ENCODE measurements at places on chromosomes 12 and 14.
A peak's percentile ranks its signal among the peaks of the same experiment; 100 is the strongest.

GRCh38 chr12:94498073-94498472 is 38.4 kb upstream of the CEP83 start:
- DNase-seq = no peak

GRCh38 chr14:92625213-92625612 is 111.6 kb downstream of the RIN3 start:
- no peak for DNase-seq

GRCh38 chr12:114993165-114993564 is 309.2 kb upstream of the TBX3 start:
- DNase-seq = no peak

DNA sequence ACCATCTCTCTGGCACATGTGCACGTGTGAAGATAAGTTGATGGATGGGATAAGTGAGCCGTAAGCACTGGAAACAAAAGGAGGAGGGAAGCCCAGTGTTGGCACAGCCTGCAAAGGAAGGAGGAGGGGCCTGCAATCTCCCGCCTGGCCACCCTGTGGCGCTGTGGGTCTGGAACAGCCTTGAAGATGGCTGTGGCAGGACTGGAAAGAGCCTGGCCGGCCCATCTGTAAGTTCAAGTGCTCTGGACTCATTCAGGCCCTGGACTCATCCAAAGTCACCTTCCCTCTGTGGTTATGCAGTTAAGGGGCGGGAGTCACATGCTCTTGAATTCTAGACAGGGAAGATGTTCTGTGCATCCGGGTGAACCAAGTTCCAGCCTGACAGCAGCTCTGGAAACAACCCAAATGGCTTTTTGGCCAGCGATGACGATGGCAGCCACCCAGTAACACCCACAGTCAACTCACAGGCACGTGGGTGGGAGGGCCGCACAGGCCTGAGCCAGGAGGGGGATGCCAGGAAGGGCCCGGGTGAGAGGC is 50.4 kb downstream of the CHGA start:
- no peak for DNase-seq

DNA sequence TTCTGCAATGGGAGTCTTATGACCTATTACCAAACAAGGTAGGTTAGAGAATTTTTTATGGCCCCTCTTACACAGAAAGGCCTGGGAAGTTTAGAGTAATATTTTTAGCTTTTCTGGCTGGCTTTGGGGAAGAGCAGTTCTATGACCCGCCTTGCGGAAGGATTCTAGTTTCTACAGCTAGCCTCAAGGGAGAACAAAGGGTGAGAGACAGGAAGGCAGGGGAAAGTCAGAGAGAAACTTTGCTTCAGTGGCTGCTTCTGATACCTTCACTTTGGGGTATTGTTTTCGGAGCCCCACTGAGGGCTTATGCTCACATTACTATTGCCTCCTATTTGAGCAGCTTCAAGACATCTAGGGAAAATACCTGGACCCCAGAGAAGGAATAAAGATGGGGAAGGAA is 80.7 kb upstream of the NUDT4 start:
- no peak for DNase-seq

GRCh38 chr12:108840605-108841332 is 16.6 kb downstream of the SSH1 start:
- DNase-seq = no peak

DNA sequence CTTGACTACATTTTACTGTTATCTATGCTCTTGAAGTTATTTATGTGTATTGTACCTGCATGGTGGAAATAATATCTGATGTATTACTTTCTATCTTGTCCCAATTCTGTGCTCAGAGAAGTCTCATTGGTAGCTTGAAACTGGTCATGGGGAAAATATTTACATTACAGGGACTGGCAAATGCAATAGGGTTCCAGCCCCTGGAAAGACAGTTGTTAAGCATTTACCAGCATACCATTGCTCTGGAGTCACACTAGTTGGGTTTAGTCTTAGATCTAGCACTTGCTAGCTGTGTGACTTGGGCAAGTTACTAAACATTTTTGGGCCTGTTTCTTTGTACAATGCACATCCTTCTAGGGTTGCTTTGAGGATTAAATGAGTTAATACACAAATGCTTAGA is 86.3 kb upstream of the NRXN3 start:
- no peak for DNase-seq

DNA sequence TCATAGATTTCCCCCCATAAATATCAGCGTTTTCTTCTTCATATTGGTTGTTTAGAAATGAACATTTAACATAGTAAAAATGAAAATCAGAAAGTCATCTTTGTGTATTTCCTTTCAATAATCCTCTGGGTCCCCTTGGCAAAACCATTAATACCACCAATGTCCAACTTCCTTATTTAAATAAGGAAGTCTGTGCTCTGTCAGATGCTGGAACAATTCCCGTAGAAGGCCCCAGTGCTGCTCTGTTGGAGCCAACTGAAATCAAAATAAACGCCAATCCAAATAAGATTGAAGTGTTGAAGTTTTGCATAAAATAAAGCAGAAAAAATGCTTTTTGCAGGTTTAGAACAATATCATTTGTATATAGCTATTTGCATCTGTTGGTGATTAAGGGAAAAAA is 93.1 kb downstream of the PPM1H start:
- no peak for DNase-seq

DNA sequence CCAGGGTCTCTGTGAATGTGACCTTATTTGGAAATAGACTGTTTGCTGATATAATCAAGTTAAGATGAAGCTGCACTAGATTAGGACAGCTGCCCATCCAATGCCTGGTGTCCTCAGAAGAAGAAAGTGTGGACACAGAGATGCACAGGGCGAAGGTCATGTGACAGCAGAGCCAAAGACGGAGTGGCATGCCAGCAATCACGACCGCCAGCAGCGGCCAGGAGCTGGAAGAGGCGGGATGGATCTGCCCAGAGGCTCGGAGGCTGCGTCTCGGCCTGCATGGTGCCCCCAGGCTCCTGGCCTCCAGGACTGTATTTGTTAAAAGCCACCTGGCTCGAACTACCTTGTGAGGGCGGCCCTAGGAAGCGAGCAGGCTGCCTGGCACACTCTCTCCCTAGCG is 76.5 kb downstream of the RFLNA start:
- no peak for DNase-seq

DNA sequence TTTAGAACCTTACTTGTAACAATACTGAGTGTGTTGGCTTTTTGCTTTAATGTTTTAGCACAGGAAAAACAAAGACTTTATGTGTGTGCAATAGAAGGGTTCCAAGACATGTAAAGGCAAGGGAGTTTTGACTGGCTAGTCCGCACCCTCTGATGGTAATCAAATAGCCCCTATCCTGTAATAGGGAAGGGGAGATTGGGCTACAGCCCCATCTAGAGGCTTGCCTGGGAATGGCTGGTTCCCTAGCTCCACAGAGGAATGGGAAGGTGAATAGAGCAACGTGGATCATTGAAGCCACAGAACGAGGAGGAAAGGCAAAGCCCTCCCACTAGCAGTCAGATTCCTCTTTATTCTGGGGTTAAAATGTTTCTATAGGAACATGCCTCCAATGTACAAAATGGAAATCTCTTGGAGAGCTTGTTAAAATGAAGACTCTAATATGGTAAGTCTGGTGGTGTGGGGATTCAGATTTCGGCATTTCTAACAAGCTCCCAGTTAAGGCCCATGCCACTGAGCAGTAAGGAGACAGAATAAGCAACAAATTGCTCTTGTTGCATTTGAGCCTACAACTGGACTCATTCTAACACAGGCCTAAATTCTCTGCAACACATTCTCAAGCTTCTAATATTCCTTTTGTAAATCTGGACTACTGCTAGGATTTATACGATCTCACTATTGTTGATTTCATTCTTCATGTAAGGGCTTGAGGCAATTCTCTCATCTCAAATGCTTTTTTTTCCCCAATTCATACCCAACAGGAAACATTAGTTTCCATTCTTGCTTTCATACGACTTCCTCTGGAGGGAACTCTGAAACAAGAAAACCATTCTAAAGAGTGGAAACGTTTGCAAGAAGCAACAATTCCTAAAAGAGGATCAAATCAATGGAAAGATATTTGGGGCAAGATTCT is 57.1 kb downstream of the NIN start:
- DNase-seq = peak; percentile 28

GRCh38 chr14:92692822-92693226 is 55.6 kb downstream of the LGMN start:
- no peak for DNase-seq

- no peak for DNase-seq
Observed at GRCh38 chr14:61581340-61581739, 114.0 kb upstream of the HIF1A start.

GRCh38 chr12:87200289-87200979 is 828.8 kb downstream of the C12orf50 start:
- DNase-seq = no peak

DNA sequence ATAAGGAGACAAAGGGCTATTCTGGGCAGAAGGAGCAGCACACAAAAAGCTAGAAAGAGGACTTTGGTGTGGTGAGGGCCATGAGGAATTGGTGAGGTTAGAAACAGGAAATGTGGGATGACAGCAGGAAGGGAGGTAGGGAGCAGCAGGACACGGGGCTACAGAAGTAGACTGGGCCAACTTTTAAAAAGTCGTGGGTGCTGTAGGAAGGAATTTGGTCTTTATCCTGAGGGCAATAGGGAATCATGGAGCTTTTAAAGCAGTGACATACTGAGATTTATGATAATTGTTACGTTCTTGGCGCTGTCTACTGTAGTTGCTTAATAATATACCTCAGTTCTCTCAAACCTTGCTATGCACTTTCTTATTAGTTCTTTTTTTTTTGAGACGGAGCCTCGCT is 8.2 kb upstream of the CHURC1 start:
- no peak for DNase-seq

GRCh38 chr14:31926123-31926522 is 151.0 kb upstream of the ARHGAP5 start:
- DNase-seq = peak; percentile 41

- no peak for DNase-seq
Observed at GRCh38 chr14:32477396-32477795, 148.3 kb downstream of the AKAP6 start.

- no peak for DNase-seq
Observed at GRCh38 chr14:53924753-53925152, 31.9 kb downstream of the BMP4 start.

DNA sequence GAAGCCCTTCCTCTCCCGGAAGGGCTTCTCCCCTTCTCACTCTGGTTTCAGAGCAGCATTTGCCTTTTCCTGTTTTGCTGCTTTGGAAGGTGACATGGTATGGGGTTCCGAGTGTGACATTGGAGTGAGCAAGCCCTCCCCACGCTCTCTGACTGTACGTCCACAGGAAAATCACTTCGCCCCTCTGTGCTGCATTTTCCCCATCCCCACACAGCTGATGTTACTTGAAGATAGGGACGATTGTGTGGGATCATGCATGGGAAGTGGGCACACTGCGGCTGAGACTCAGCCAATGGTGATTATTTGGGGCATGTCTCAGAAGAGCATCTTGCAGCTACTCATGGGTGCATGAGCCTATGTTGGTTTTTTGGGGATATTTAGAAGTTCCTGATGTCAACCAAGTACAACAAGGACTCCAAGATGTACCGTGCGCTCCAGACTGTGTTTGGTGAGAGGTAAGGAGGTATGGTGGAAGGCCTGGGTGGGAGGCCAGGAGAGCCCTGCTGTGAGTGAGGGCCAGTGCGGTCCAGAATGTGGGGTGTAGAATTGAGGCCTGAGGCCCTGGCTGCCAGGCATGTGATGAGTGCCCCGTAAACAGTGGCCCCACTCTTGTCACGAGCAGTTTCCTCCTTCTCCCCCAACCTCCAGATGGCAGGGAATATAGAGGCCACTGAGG is 15.1 kb downstream of the CYP46A1 start:
- no peak for DNase-seq

DNA sequence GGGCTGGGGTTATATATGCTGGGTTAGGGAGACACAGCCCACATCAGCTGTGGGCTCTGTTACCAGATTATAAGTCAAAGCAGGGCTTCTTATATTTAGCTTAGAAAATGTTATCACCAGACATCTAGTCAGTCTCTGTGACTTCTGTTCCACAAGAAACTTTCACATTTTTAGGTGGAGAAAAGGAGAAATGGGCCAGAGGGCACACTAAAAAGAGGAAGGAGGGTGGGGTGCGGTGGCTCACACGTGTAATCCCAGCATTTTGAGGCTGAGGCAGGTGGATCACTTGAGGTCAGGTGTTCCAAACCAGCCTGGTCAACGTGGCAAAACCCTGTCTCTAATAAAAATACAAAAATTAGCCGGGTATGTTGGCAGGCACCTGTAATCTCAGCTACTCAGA is 28.0 kb upstream of the SLC38A1 start:
- no peak for DNase-seq

- no peak for DNase-seq
Observed at GRCh38 chr12:31574803-31575575, 15.9 kb downstream of the DENND5B start.

GRCh38 chr12:2110127-2110526 is 57.3 kb downstream of the CACNA1C start:
- no peak for DNase-seq

DNA sequence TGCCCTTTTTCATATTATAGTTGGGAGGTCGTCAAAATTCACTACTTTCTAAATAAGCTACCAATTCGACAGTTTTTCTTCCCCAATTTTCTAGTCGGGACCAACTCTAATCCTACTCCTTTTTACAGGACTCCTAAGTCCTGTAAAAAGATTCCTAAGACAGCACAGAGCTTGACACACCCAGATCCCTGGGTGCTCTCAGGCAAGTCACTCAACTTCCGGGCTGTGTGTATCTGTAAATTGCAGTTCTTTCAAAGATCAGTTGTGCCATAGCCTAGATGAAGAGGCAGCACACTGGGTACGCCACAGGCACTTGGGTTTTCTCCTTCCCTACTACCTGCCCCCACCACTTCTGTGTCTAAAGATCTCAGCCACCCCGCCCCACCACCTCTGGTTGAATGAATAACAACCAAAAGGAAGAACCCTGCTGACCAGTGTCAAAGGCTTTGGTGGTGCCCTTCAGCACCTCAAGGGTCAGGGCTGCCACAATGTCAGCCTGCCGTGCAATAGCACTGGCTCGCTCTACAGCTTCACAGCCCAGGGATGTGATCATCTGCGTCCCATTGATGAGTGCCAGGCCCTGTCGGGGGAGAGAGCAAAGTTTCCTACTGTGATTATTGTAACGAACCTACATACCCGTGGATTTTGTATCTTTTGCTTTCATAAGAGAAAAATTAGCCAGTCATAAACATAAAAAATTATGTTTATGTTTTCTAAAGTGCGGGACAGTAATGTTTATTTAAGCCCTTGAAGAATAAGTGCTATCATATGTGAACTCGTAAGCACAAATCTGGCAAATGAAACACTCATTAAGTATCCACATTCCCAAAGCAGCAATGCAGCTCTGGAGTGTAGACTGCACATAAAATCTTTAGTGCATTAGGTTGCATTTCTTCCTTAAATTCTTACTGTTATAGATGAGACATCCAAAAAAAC is 9.2 kb downstream of the HAL start:
- DNase-seq = no peak

All from germinal center (tissue), 1 donor.